Stimulated activated CD4-positive, alpha-beta T cell treated with anti-CD3 and anti-CD28 coated beads, Interleukin-1b, Interleukin-23, amount 100 ng/mL, for 4 hours (primary cell): ENCODE measurements at places on chromosomes 1 and 21.

DNA sequence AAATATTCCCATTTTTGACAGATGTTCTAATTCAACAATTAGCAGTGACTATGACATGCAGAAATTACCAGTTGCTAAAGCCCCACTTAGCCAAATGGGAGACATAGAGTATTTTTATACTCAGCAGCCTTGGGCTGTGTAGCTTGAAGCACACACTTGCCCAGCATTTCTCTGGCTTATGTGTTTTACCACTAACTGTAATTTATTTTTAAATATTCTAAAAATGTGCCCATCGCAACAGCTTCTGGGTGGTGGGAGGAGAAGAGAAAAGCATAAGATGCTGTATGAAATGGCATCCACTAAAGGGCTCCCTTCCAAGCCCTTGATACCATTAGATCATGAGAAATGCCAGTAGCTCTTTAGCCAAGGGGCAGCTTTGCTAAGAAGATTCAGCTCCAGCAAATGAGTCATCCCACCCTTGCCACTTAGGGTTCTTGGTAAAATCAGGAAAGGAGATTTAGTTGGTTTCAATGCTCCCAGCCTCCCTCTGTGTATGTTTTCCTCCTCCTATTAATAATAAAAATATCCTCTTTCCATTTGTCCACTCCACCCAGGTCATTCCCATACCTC lies 462.7 kb upstream of the DEPDC1 start:
- DNase-seq, result no peak

DNA sequence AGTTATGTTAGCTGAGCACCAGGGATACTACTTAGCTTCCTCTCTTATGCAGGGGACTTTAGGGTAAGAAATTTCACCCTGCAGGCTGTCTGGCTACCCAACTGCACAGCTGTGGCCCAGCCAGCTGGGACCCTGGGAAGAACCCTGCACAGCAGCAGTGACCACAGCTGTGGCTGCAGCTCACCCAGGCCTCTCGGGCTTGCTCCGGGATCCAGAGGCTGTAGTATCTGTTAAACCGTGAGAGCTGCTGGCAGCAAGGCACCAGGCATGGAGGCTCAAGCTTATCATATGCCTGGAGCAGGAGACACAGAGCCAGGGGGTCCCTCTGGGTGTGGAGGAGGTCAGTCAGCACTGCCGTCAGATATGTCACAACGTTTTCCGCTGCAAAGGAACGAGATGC lies 40.3 kb downstream of the URB1 start:
- no peak for DNase-seq

DNA sequence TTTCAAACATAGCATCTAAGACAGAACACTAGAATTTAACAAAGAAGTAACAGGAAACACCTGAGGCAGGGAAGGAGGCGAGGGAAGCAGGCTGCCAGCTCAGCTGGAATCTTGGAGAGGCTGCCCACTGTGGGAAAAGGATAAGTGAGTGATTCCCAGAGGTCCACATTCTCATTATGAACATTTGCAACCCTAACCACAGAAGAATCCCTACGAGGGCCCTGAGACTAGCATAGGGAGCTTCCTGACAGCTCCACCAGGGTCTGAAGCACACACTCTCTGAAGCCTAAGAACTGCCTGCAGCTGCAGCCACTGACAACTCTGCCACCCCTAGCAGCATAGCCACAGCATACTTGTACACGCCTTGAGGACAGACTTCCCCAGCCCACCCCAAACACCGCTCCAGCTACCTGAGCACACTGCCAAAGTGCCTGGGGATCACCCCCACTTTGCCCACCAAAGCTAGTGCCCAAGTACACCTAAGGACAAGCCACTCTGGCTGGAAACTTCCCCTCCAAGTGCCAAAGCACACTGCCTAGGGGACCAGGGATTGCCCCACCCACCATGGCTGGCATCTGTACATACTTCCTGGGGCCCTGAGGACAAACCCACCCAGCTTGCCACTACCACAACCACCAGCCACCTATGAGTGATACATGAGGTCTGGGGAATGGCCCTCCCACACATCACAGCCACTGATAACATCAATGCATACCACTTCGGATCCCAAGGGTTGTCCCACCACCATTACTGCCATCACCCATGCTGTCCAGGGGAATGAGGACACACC lies 76.6 kb upstream of the GUCA2A start:
- no peak for DNase-seq

GRCh38 chr21:45139473-45139872 lies 65.1 kb downstream of the ADARB1 start:
- no peak for DNase-seq

DNA sequence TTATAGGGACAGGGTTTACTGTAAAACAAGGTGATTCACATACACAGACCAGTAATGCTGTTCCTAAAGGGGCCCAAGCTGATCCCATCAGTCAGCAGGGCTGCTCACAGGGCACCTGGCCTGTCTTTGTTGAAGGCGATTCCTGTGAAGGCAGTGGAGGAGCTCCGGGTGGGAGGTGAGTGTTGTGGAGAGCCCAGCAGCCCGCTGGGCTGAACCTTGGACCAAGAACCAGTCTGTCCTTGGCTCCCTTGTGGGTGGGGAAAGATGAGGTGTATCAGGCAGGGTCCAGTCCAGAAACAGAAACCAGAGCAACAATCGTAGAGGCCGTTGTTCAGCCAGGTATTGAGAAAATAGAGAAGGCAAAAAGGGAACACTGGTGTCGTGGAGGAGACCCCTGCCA lies 12.5 kb downstream of the PDXK start:
- DNase-seq, result no peak

DNA sequence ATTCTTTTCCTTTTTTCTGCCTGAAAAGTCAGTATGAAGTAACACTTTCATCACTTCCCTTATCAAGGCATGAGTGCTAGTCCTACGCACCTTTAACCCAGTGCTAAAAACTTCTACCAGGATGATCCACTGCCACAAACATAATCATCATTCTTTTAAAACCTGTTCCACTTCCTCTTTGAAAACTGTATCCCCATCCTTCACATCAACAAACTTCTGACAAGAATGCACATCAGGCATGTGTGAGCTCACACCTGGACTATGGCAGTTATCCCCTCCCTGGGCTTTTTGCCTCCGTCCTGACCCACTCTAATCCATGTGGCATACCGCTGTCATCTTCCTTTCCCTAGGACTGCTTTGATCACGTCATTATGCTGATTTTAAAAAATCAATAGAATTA lies 70.2 kb downstream of the ESRRG start:
- no peak for DNase-seq

GRCh38 chr1:114986286-114986685 lies 43.3 kb upstream of the TSHB start:
- DNase-seq, result no peak

DNA sequence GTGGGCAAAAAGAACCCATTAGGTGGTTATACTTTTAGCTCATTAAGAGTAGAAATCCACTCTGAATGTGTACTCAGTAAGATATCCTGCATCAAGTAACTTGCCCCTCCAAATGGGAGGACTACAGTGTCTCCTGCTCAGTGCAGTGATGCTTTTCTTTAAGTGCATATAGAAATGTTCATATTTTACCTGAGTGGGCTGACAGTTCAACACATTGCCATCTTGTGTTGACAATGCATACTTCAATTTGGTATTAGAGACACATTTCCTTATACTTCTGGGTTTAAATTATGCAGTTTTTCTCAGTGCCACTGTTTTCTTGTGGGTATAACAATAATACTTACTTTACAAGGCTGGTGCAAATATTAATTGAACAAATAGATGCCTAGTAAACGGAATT lies 318.6 kb upstream of the TMPRSS15 start:
- DNase-seq, result no peak

DNA sequence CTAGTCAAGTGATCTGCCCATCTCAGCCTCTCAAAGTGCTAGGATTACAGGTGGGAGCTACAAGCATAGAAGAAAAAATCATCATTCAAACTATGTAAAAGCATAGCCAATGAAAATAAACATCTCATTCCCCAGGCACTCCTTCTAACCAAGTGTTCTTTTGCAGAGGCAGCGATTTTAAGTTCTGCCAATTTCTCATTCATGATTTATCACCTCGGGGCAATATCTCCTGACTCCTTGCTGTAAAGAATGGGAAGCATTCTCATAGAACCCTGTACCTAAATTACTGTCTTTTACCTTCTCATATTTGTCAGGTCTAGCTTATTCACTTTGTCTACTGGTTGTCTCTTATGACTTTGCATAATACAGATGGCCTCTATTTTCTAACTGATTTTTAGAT lies 32.5 kb upstream of the IVNS1ABP start:
- no peak for DNase-seq

DNA sequence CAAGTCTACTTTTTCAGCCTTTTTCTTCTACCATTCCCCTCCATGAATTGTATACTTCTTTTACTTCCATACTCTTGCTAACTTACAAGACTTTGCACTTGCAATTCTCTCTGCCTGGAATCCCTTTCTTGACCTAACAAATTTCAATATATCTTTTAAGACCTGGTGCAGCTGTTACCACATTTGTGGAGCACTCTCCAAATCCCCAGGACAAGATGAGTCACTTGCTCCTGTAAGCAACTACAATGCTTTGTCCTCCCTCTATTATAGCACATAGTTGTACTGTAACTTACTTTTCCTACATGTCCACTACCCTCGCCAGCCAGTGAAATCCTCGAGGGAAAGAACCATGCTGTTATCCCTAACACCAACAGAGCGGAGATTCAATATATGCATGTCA lies 43.1 kb downstream of the WARS2 start:
- DNase-seq, result no peak

- DNase-seq, result no peak
These were observed 34.1 kb downstream of the COL11A1 start for GRCh38 chr1:103074224-103074623.

DNA sequence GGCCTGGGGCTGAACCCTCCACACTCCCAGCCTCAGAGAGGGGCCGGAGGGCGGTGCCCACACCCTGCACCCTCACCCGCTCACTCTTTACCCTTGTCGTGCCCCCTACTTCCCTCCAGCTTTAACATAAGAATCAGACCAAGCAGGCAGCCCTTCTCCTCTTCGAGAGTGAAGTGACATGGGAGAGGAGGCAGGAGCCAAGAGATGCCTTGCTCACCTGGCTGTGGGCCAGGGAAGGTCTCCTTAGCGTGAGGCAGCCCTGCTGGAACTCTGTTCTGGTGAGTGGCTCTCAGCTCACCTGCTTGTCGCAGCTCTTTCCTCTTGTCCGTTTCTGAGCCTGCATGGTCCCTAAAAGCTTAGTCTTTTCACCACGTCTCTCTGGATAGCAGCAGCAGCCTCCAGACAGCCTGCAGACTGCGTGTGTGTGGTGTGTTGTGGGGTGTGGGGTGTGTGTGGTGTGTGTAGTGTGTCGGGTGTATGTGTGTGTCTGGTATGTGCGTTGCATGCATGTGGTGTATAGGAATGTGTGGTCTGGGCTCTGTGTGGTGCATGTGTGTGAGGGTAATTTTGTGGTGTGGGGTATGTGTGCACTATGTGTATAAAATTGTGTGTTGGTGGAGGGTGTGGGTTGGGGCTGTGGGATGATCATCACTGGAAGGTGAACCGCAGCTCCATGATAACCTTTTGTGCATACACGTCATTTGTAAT lies 86.7 kb downstream of the CCDC185 start:
- DNase-seq, result no peak

GRCh38 chr1:216923601-216924000 lies 200.4 kb upstream of the ESRRG start:
- DNase-seq, result no peak

- DNase-seq, result no peak
These were observed 7.1 kb downstream of the SLC66A1 start for GRCh38 chr1:19319196-19319595.

- no peak for DNase-seq
These were observed 65.5 kb upstream of the WNT4 start for GRCh38 chr1:22208268-22208972.

DNA sequence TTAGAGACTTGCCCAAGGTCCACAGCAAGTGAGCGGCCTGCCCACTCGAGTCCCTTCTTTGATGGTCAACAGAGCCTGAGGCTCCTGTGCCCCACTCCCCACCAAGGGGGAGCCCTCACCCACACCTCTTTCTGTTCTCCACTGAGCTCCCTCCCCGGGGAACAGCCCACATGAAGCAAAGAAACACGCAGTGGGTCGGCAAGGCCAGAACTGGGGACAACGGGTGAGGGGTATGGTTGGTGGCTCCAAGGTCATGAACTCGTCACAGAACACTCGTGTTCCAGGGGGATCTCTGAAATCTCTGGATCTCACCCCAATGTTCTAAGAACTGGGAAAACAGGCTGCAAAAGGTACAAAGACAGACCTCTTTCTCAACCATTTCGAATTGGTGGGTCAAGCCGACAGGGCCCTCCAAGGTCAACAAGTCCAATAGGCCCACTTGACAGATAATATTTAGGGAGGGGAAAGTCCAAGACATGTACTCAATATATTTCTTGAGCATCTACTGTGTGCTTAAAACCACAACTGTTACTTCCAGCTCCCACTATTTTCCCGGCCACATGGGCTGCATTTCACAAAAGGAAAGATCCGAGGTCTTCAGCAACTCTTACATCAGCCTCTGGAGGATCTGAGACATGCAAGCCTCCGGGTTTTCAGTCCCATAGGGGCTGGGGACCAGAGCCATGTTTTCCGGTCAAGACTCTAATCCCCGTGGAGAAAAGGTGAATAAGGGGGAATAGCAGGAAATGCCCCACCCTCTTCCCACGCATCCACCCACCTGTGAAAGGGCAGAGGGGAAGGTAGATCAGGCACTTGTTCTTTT lies 1.1 kb upstream of the RAP1GAP start:
- no peak for DNase-seq

DNA sequence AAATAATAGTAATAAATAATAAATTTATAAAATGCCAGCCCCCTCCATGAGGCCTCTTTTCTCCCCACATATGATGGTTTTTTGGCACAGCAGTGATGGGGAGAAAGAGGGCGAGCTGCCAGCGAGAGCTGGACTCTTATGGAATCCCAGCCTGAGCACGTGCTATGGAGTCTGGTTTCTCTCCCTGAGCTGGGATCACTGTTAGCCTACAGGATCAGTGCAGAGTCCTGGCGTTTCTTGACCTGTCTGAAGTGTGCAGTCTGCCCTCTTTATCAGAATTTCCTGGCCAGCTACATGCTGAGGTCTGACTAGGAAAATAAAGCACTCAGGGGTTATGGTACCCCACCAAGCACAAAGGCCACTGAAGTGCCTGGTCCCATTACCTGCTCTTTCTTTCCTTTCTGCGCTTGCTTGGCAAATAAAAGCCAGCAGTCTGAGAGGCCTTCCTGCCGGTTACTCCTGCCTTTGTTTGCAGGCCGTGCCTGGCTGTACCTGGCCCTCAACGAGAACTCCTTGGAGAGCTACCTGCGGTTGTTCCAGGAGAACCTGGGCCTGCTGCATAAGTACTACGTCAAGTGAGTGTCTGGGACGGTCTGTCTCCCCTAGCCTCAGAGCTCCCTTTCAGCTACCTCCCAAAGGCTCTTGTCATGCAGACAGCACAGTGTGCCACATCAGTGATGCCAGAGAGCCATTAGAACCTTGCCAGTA lies 18.5 kb upstream of the SLC25A34 start:
- DNase-seq, result no peak

GRCh38 chr1:157154940-157155514 lies 16.8 kb upstream of the ETV3 start:
- DNase-seq, result no peak

DNA sequence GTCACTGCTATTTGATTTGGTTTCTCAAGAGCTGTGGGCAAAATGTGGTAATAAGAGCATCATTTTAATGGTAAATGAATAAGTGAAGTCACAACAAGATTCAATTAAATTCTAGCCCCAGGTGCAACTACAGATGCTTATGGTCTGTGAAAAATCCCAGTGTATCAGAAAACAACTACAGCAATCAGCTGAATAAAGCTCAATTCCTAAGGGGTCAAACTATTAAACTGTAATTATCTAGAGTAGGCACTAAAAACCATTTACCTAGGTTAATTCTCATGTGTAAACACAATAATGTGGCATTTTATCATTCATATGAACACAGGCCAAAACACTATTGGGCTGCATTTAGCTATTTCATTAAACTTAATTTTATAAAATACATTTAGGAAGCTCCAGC lies 9.6 kb downstream of the TARBP1 start:
- no peak for DNase-seq

GRCh38 chr1:212368073-212368484 lies 46.6 kb downstream of the PACC1 start:
- DNase-seq, result peak; percentile 17
